ENCODE measurements at places on chromosomes 6 and 20.
A peak's percentile ranks its signal among the peaks of the same experiment; 100 is the strongest.

- DNase-seq = peak; percentile 48
Measured at GRCh38 chr6:136989571-136990241, 55.1 kb downstream of the IL20RA start.

- no peak for DNase-seq
Measured at GRCh38 chr6:125528621-125529041, 220.8 kb upstream of the HEY2 start.

DNA sequence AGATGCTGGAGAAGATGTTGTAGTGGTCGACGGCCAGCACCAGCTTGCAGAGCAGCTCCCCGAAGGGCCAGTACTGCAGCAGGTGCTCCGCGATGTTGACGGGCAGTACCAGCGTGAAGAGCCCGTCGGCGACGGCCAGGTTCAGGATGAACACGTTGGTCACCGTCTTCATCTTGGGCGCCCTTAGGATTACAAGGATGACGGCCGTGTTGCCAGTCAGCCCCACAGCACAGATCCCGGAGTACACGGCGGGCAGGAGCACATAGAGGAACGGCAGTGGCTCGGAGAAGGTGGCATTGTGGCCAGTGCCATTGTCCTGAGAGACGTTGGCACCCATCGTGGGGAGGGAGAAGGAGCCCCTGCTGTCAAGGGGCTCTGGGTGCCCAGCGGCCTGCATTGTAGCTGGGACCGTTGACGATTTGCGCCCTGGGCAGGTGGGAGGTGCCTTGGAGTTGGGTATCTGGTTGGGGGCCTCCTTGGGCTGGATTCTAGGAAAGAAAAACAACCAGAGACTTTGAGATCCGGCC is 867 bp downstream of the NPBWR2 start:
- DNase-seq = no peak

DNA sequence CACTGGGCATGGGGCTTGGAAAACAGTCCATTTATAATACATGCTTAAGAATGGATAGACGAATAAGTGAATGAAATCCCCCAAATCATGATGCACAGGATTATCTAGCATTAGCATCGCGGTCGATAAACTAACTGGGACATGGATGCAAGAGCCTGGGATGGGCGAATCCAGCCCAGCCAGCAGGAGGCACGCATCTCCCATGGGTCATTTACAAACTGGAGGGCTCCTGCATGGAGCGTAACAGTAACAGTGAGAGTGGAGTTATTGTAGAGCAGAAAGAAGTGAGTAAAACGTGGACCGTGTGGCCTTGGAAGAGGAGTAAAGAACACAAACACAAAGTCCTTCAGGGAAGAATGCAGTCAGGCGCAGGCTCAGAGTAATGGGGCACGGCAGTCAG is 136.5 kb downstream of the AGPAT4 start:
- DNase-seq = no peak

DNA sequence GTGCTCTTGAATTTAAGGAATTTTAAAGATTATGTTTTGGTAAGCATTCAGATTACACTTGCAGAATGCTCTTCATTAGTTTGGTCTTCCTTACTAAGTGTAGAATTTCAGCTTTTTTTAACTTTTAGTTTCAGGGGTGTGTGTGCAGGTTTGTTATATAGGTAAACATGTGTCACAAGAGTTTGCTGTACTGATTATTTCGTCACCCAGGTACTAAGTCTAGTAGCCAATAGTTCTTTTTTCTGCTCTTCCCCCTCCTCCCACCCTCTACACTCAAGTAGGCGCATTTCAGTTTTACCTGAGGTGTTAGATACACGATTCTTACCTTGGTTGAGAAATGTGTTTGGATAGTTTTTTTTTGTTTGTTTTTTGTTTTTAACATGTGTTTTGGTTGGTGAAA is 68.3 kb downstream of the AFG1L start:
- no peak for DNase-seq

- no peak for DNase-seq
Measured at GRCh38 chr20:23313271-23313670, 37.3 kb upstream of the NXT1 start.

GRCh38 chr20:41391587-41392001 is 25.0 kb upstream of the EMILIN3 start:
- DNase-seq = peak; percentile 50

DNA sequence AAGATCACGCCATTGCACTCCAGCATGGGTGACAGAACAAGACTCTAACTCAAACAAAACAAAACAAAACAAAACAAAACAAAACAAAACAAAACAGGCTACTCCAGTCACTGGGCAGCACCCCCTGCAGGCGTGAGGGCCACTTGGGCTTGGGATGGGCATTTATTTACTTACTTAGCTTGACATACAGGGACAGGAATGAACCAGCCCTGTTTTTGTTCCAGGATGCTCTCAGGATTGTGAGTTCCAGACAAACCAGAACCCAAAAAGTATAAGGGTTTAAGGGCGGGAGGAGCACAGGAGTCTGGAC is 4.0 kb upstream of the PTPN1 start:
- no peak for DNase-seq

- DNase-seq = no peak
Measured at GRCh38 chr6:42411406-42411805, 40.3 kb downstream of the TRERF1 start.

GRCh38 chr6:134211297-134211696 is 106.6 kb downstream of the SGK1 start:
- no peak for DNase-seq

DNA sequence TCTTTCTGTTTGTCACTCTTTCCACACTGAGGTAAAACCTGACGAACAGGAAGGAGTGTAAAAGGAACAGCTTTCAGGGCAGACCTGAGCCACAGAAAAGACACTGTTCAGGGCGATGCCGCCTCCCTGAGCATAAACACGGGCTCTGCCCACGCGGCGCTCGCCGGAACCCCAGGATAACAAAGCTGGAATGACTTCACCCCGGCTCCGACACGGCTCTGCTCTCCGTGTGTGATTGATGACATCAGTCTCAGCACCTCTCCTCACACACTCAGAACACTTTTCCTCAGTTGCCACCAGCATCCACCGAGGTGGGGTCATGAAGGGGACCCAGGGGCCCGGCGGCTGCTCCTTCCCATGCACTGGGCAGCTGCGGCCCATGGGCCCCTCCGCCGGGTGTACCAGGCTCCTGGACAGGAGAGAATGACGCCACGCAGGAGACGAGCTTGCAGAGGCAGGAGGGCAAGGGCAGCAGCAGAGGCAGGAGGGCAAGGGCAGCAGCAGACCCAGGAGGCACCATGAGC is 43.6 kb downstream of the DLL1 start:
- DNase-seq = no peak

DNA sequence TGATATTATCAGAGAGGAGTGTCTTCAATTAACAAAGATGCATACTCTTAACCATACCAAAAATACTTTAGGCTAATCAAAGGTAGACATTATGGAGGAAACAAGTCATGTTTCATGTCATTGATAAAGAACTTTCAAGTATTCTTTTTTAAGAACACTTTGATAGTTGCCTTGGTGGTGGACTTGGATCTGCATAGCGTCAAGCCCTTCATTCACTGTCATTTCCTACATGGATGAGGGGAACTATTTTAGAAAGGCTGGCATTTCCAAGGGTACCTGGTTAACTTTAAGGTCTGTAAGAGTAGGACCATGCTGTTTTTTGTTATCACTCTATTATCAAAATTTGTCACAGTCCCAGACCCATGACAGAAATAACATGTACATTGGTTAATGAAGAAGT is 622.5 kb downstream of the PKHD1 start:
- no peak for DNase-seq
